NCI-H524 (cell line): ENCODE measurements at places on chromosomes 12 and 14.

DNA sequence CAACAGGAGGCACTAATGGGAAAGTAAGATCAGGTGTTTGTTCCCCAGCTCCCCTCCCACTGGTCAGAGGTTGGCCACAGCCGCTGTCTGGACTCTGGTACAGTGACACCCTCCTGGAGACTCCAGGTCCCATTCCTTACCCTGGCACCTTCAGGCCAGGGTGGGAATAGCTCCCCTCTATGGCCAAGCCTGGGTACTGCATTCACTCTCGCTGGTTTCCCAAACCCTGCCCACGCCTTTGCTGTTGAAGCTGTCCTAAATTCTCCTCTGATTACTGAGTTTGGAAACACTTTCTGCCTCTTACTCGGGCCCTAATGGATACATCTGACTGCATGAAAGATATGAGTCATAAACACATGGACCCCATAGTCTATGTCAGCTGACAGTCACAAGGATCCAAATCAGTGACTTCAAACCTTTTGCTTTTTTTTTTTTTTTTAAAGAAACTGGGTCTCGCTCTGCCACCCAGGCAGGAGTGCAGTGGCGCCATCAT lies 17.9 kb downstream of the HRK start:
- peak; percentile 20 for DNase-seq

- no peak for DNase-seq
Observed at GRCh38 chr12:48422060-48422459, 50.3 kb upstream of the ANP32D start.

DNA sequence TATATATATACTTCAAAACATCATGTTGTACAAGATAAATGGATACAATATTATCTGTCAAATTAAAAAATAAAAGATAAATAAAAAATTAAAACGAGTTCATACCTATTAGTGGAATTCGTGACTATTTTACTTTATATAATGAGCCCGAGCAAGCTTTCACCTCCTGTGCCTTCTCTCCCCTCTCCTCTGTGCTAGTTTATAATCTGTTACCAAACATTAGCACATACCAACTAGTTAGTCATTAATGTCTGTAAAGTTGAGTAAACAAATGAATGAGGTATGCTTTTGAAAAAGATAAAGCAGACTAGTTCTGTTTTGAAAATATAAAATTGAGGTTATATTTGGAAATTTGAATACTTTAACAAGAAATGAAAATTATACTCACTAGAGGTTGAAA lies 84.0 kb downstream of the LRRC9 start:
- no peak for DNase-seq

- DNase-seq: peak; percentile 71
Observed at GRCh38 chr14:103522649-103523574, at the start of gene CKB. TSS of gene CKB (minus strand) at chr14:103522830. CDS start at chr14:103522493, 337 bp downstream.

GRCh38 chr12:107418981-107419380 lies 266.6 kb upstream of the PWP1 start:
- peak; percentile 84 for DNase-seq

DNA sequence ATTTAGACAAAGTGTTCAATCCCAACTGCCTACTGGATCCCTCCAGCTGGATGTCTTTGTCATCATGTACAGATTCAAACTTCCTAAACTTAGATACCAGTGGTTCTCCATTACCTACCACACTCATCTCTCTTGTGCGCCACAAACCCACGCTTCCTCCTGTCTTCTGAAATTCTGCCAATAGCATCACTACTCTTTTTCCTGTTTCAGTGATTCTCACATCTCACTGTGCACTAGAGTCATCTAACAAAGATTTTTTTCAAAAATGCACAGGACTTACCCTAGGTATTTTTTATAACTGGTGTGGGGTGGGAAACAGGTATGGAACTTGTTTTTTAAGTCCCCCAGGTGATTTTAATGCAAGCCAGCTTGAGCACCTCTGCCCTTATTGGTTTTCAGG lies 5.9 kb downstream of the PSMB5 start:
- DNase-seq: no peak

DNA sequence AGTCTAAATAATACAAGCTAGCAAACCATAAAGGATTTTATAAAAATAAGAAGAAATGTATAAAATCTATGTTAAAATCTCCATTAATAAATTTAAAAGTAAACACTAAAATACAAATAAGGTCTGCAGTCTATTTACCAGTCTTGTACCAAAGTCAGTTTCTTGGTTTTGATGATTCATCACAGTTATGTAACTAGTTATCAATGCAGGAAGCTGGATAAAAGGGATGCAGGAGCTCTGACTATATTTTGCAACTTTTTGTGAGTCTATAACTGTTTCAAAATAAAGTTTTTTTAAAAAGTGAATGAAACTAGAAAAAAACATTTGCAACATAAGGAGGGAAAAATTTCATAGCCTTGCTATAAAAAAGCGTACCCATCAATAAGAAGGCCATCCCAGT lies 151.5 kb downstream of the DERA start:
- DNase-seq: no peak

DNA sequence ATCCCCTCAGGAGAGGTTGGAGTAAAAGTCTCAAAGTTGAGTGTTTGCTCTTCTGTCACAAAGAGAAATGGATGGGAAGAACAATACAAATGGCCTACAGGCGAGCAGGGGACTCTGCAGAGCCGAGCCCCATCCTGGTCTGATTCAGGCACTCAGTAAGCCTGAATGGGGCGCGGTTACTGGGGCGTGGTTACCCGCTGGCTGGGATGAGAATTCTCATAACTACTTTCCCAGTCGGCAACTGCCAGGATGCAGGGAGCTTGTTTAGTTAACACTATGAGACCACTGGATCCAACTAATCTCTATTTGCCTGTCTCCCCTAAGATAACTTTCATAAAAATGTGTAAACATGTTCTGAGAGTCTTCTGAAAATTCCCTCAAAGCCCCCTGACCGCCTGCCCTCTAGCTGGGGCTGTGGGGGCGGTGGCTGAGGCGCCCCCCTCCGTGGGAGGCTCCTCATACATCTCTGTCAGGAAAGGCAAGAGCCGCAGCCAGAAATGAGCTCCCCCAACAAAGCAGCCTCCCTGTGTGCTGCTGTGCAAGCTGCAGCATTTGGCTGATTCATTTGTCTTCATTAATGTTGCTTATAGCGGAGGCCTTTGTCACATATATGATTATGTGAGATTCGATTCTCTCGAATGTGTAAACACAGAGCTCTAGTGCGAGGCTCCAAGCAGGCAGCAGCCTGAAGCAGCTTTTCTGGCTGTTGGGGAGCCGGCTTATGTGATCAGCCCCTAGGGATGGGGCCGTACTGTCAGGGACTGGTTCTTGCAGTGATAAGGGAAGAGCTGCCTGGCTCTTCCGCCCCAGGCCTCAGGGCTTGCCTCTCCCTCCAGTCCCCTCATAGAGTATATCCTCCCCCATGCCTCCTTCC lies 126.1 kb upstream of the ARHGAP5 start:
- DNase-seq: no peak

- no peak for DNase-seq
Observed at GRCh38 chr12:121709478-121709961, 3.0 kb upstream of the TMEM120B start.

- no peak for DNase-seq
Observed at GRCh38 chr12:26492406-26492805, 297.0 kb downstream of the SSPN start.

DNA sequence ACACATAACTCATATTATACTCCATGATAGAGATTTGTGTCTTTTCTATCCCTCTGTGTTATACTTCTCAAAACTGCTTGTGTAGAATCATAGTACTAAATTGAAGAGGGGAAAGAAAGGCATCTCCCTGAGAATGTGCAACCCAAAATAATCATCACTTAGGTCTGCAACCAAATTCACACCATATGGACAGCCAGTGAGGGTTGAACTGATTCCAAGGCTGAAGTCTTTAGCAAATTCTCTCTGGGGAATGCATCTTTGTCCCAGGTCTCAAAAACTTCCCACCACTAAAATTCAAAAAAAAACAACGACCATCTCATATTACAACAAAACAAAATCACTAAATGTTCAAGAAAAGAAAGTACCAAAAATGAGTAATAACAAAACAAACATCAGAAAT lies 11.0 kb downstream of the ZFC3H1 start:
- no peak for DNase-seq

GRCh38 chr12:30999011-30999410 lies 72.5 kb downstream of the TSPAN11 start:
- DNase-seq: no peak

GRCh38 chr12:122382919-122383350 lies 39.5 kb downstream of the CLIP1 start:
- no peak for DNase-seq

DNA sequence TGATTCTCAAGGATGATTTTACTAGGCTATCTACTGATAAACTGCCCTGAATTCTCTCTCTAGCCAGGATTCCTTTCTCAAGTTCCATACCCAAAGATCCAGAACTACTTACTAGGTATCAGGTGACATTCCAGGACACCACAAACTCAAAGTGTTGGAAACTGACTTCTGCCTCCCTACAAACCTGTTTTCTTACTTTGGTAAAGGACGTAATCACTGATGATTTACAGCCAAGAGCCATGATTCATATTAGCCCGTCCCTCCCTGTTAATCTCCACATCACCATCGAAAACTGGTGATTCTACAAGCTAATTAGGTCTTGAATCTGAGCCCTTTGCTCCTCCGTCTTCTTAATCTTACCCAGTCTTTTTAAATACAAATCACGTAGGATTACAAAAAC lies 1.0 kb upstream of the ATG14 start:
- no peak for DNase-seq

- no peak for DNase-seq
Observed at GRCh38 chr12:109160433-109160832, 44.0 kb downstream of the ACACB start.

- no peak for DNase-seq
Observed at GRCh38 chr12:132866251-132866828, 21.1 kb downstream of the CHFR start.

DNA sequence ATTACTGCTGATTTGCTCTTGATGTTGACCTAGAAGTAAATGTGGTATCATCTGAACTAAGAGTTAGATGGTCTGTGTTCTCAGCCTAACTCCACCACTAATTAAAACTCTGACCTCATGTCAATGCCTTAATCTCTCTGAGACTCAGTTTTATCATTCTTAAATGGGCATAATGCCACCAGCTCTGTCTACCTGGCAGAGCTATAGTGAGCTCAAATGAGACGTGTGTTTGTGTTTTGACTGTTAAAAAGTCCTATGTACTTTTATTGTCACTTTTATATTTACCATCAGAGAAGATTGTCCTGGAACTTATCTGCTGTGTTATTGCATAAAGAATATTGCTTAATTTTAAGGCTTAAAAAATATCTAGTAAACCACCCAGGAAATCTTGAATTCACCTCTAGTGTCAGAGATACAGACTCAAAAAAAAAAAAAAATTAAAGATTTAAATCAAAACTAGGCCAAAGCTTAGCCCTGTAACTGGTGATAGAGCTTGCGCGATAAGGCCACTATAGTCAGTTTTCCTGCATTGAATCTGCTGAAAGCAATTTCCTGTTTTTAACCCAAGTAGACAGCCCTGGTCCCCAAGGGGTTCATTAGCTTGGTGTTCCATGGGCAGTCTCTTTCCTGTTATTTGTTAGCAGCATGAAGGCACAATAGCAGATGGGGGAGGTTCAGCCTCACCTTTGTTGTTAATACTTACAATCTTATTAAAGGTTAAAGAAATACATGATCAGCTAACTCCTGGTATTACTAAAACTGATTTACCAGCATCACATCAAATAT lies 261.8 kb downstream of the ATP23 start:
- DNase-seq: no peak

DNA sequence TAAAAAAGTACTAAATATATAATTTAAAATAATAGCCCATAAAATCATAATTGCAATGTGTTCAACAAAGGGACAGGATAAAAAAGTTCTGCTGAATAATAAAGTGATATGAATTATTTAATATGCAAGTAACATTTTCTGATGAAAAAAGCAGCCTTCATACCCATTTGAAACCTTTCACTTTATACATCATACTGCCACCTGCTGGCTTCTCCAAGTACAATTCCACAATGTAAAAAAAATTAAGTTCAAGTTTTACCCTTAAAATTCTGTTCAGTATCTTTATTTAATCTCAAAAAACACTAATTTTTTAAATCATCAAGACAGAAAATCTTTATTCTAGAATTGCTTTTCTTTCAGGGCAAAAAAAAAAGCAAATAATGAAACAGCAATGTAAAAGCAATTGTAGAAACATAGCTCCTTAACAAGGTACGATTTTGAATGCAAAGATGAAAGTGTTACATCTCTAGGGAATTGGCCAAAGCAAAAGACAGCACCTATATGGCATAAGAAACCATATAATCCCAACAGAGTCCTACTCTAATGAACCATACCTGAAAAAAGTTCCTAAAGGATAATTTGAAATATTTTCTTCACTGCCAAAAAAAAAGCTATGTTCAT lies 15.0 kb downstream of the MDM1 start:
- peak; percentile 24 for DNase-seq

- DNase-seq: no peak
Observed at GRCh38 chr12:47799357-47799955, 20.2 kb downstream of the HDAC7 start.
